Hindlimb muscle (tissue), 1 donor: ENCODE measurements at places on chromosomes 13 and 19.

GRCh38 chr13:94950303-94950702, 238.0 kb upstream of the SOX21 start:
- no peak for DNase-seq

DNA sequence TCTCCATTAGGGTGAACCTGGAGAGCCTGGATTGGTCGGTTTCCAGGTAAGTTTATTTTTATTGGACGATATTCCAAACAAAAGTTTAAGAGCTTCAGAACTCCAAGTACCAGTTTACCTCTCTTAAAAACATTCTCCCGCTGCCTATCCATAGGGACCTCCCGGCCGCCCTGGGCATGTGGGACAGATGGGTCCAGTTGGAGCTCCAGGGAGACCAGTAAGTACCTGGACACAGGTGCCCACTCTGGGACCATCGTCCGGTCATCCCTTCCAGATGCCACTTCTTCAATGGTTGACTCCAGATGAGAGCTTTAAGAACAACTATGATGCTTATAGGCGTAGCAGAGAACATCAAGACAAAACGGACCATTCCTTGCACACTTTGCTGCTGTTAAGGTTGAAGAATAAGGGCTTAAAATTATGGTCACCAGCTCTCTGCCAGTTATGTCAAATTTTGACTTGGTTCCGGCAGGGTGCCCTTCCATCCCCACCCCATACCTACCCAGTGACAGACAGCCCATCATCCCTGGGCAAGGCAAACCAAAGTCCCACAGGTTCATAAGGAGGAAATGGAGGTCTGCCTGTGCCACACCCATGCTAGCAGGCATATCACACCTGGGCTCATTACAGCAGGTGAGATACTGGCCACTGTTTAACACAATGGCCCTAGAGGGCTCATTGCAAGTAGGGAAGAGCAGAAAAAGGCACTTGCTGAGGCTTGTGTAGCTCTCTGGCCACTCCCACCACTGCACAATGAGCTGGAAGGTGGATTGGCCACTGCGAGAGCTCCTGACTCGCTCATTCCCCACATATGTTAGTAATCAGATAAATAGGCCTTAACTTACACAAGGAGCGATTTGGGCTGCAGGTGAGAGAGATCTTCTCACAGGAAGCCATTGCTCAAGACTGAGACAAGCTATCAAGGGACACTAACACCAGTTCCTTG, 123.6 kb downstream of the COL4A2 start:
- DNase-seq = no peak

DNA sequence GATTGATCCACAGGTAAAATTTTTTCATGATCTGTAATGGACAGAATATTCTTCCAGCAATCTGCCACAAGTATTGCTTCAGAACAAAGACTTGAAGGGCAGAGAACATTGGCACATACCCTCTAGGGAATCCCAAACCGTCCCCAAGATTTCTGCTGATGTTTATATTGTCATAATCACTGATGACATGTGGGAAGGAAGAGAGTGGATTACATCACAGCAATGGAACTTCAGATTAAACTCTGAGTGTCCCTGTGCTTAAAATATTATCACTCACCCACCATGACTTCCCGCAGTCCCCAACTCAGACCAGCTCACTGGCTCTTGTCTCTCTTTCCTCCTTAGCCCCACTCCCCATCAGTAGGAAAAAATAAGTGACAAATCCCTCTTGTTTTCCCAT, 8.5 kb upstream of the TPT1 start:
- no peak for DNase-seq

- DNase-seq = no peak
Measured at GRCh38 chr13:20387441-20387971, 138.2 kb downstream of the CRYL1 start.

- DNase-seq = no peak
Measured at GRCh38 chr13:40781717-40782116, 7.7 kb upstream of the SLC25A15 start.

DNA sequence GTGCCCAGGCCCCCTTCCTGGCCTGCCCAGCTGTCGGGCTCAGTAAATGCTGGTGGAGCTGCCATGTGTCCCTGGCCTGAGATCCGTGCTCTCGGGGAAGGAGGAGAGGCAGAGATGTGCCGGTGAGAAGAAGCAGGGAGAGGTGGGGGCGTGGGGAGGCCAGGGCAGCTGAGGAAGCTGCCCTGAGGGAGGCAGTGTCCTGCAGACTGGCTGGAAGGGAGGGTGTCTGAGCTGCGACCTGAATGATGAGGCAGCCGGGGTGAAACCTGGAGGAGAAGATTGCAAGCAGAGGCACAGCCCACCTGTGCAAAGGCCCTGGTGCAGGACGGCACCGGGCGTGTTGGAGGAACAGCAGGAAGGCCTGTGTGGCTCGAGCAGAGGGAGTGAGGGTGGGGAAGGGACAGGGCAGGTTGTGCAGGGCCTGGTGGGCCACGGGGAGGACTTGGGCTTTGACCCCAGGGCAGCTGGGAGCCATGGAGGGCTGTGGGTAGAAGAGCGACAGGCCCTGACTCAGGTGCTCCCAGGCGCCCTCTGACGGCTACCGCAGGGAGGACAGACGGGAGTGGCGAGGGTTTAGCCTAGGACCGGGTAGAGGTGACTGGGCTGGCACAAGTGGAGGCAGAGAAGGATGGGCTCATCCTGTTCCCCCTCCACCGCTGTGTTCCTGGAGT, 14.0 kb upstream of the CELF5 start:
- DNase-seq = no peak

- DNase-seq = peak; percentile 46
Measured at GRCh38 chr13:66994097-66994496, 236.0 kb downstream of the PCDH9 start.

DNA sequence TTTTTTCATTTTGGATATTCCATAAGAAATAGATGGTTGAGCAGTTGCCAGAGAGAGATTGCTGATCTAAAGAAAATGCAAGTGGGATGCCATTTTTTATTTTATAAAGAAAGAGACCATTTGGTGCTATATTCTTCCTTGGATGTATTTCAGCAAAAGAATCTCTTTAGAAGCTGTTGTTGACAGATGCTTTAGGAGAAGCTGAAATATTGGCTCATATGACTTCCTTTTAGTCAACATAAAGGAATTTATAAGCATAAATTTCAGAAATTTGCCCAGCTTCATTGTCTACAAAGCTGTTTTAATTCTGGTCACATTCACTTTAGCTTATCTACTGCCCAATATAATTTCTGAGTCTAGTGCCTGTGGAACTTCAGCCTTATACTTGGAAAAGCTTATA, 36.9 kb downstream of the POLR1D start:
- DNase-seq = no peak
